Liver (tissue), 10 donors: ENCODE measurements at places on chromosomes 13 and 19.
A peak's percentile ranks its signal among the peaks of the same experiment; 100 is the strongest.

DNA sequence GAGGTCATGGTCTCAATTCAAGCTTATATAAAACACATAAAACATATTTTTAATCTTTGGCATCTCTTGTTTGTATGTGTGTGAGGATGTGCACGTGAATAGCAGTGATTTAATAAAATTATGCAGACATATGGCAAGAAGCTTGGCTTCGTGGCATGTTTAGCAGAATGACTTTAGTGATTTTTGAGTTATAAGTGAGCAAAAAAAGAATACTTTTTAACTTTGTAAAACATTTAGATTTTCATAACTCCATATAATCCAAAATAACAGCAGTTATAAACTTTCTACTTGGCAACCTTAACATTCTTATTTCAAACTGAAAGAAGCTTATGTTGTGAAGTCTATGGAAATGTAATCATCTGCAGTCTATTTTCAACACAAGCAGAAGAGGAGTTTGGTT is 120.6 kb downstream of the SLITRK1 start:
- no peaks in the 10 kb centered on the region for H3K27me3 ChIP-seq
- H3K27ac ChIP-seq: no peak overlapping the region
- no peaks in the 10 kb centered on the region for H3K4me1 ChIP-seq
- DNase-seq: no peak

GRCh38 chr19:1745589-1746031 is 7.7 kb upstream of the ONECUT3 start:
- H3K27me3 ChIP-seq: peaks cover 3% of the 10 kb centered on the region
- H3K4me3 ChIP-seq: no peak overlapping the region
- no peak overlapping the region for H3K27ac ChIP-seq
- no peak for DNase-seq
- peaks cover 5% of the 10 kb centered on the region for H3K4me1 ChIP-seq
- H3K36me3 ChIP-seq: no peaks in the 10 kb centered on the region

GRCh38 chr19:47110521-47111005 is 3.0 kb downstream of the ZC3H4 start:
- H3K4me1 ChIP-seq: peaks cover 24% of the 10 kb centered on the region
- no peaks in the 10 kb centered on the region for H3K36me3 ChIP-seq
- peak overlapping the region; percentile 99 for H3K27ac ChIP-seq
- no peak for DNase-seq
- H3K27me3 ChIP-seq: no peaks in the 10 kb centered on the region
- peak overlapping the region; percentile 87 for H3K4me3 ChIP-seq

- DNase-seq: no peak
- H3K4me3 ChIP-seq: no peak overlapping the region
- no peaks in the 10 kb centered on the region for H3K27me3 ChIP-seq
- no peaks in the 10 kb centered on the region for H3K36me3 ChIP-seq
Observed at GRCh38 chr13:40653527-40654318, 12.7 kb downstream of the FOXO1 start.

- no peaks in the 10 kb centered on the region for H3K27me3 ChIP-seq
- no peaks in the 10 kb centered on the region for H3K36me3 ChIP-seq
- H3K4me1 ChIP-seq: no peaks in the 10 kb centered on the region
- H3K4me3 ChIP-seq: no peak overlapping the region
- no peak overlapping the region for H3K27ac ChIP-seq
Observed at GRCh38 chr19:30590596-30591229, 218.5 kb downstream of the ZNF536 start.

GRCh38 chr19:7595466-7596133 is at the start of gene CAMSAP3:
Gene CAMSAP3 (plus strand): TSS chr19:7595863. CDS start chr19:7596003, 140 bp downstream.
- H3K27me3 ChIP-seq: no peaks in the 10 kb centered on the region
- H3K4me3 ChIP-seq: peak within 1 kb of the TSS; percentile 26
- DNase-seq: peak; percentile 70
- no peaks in the 10 kb centered on the region for H3K36me3 ChIP-seq
- H3K4me1 ChIP-seq: peaks cover 8% of the 10 kb centered on the region

GRCh38 chr19:40348961-40349507 is 539 bp downstream of the PLD3 start:
- no peaks in the 10 kb centered on the region for H3K36me3 ChIP-seq
- peak overlapping the region; percentile 68 for H3K27ac ChIP-seq
- peaks cover 19% of the 10 kb centered on the region for H3K4me1 ChIP-seq
- DNase-seq: no peak
- H3K27me3 ChIP-seq: no peaks in the 10 kb centered on the region
- H3K4me3 ChIP-seq: peak overlapping the region; percentile 85

- H3K4me3 ChIP-seq: no peak overlapping the region
- DNase-seq: no peak
- H3K36me3 ChIP-seq: no peaks in the 10 kb centered on the region
- H3K27me3 ChIP-seq: no peaks in the 10 kb centered on the region
- H3K4me1 ChIP-seq: peaks cover 23% of the 10 kb centered on the region
- no peak overlapping the region for H3K27ac ChIP-seq
Observed at GRCh38 chr13:112574834-112575613, 12.9 kb downstream of the TUBGCP3 start.

GRCh38 chr13:109790086-109790485 is 3.7 kb upstream of the IRS2 start:
- peaks cover 8% of the 10 kb centered on the region for H3K4me1 ChIP-seq
- peak overlapping the region; percentile 4 for H3K27ac ChIP-seq
- no peak overlapping the region for H3K4me3 ChIP-seq
- H3K36me3 ChIP-seq: no peaks in the 10 kb centered on the region
- no peaks in the 10 kb centered on the region for H3K27me3 ChIP-seq

- H3K27ac ChIP-seq: no peak overlapping the region
- H3K36me3 ChIP-seq: no peaks in the 10 kb centered on the region
- H3K4me3 ChIP-seq: no peak overlapping the region
- no peak for DNase-seq
- H3K4me1 ChIP-seq: peaks cover 4% of the 10 kb centered on the region
Observed at GRCh38 chr13:75372923-75373841, 108.8 kb downstream of the TBC1D4 start.

GRCh38 chr13:76292726-76293125 is 593.5 kb downstream of the KCTD12 start:
- no peak for DNase-seq
- H3K27ac ChIP-seq: no peak overlapping the region
- H3K4me3 ChIP-seq: no peak overlapping the region
- H3K27me3 ChIP-seq: no peaks in the 10 kb centered on the region
- no peaks in the 10 kb centered on the region for H3K4me1 ChIP-seq

DNA sequence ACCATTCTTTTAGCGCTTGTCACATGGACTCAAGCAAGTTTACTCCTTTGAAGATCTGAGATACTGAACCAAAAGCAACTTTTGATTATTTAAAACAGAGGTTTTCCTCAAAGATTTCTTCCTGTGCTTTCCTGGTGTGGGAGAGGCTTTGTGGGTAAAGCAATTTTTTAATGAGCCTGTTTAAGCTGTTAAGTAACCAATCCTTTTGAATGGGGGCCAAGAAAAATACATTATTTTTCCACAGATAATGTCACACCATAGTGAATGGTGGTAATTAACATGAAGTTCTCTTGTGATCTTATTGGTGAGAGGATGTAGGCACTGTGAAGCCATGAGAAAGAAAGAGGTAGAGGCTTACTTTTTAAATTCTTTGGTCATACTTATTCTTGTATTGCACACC is 55.8 kb upstream of the OBI1 start:
- H3K27me3 ChIP-seq: no peaks in the 10 kb centered on the region
- no peaks in the 10 kb centered on the region for H3K36me3 ChIP-seq
- DNase-seq: no peak
- no peak overlapping the region for H3K27ac ChIP-seq
- H3K4me1 ChIP-seq: no peaks in the 10 kb centered on the region

GRCh38 chr19:51458899-51459505 is 748 bp upstream of the SIGLEC8 start:
- H3K27ac ChIP-seq: no peak overlapping the region
- no peak for DNase-seq
- no peaks in the 10 kb centered on the region for H3K36me3 ChIP-seq
- no peaks in the 10 kb centered on the region for H3K4me1 ChIP-seq
- no peak overlapping the region for H3K4me3 ChIP-seq
- no peaks in the 10 kb centered on the region for H3K27me3 ChIP-seq

GRCh38 chr19:41521931-41522555 is 53.9 kb upstream of the CEACAM21 start:
- H3K27ac ChIP-seq: peak overlapping the region; percentile 20
- DNase-seq: no peak
- peak overlapping the region; percentile 31 for H3K4me3 ChIP-seq
- H3K36me3 ChIP-seq: no peaks in the 10 kb centered on the region
- H3K4me1 ChIP-seq: no peaks in the 10 kb centered on the region

- no peak overlapping the region for H3K4me3 ChIP-seq
- peaks cover 16% of the 10 kb centered on the region for H3K36me3 ChIP-seq
- no peaks in the 10 kb centered on the region for H3K27me3 ChIP-seq
Observed at GRCh38 chr13:44972956-44973581, 16.2 kb downstream of the NUFIP1 start.

DNA sequence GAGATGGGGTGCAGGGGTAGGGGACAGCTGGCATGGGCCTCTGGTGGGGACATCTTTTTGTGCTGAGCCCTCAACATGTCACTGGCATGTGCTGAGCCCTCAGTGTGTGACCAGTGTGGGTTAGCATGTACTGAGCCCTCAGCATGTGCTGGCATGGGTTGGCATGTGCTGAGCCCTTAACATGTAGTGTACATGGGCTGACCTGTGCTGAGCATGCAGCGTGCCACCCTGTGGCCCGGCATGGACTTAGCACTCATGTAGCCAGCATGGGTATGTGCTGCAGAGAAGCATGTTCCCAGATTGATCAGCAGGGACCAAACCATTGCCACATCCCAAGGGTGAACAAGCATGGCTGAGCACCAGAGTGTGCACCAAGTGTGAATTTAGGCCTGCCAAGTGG is 11.5 kb downstream of the HIPK4 start:
- DNase-seq: no peak
- H3K4me1 ChIP-seq: no peaks in the 10 kb centered on the region
- H3K36me3 ChIP-seq: peaks cover 2% of the 10 kb centered on the region
- no peak overlapping the region for H3K27ac ChIP-seq
- no peak overlapping the region for H3K4me3 ChIP-seq
- H3K27me3 ChIP-seq: no peaks in the 10 kb centered on the region
